Effector memory CD8-positive, alpha-beta T cell (primary cell): ENCODE measurements at places on chromosomes 13 and 19.
A peak's percentile ranks its signal among the peaks of the same experiment; 100 is the strongest.

DNA sequence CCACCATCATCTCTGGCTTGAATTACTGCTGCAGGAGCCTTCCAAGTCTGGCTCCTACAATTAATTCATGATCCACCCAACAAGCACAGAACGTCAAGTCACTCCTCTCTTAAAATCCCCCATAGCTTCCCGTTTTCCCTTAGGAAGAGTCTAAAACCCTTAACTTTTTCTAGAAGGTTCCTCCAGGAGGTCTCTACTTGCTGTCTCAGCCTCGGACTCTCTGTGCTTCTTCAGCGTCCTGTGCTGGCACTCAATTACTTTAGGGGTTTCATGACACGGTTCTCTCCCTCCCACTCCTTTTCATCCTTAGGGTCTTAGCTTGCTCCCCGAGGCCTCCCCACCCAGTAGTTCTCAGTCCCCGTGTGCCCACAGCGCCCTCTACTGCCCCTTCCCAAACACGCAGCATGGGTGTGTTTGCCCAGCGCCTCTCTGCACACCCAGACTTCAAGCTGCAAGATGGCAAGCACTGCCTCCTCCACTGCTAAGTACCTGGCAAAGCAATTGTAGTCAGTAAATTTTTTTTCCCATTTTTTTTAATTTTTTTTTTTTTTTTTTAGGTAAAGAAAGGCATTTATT, 25.8 kb upstream of the MAP3K10 start:
- no peaks in the 10 kb centered on the region for H3K27me3 ChIP-seq
- no peak overlapping the region for H3K4me3 ChIP-seq
- peaks cover 18% of the 10 kb centered on the region for H3K4me1 ChIP-seq
- H3K36me3 ChIP-seq, result peaks cover 17% of the 10 kb centered on the region

GRCh38 chr13:28753208-28753892, 34.6 kb upstream of the SLC46A3 start:
- no peak overlapping the region for H3K4me3 ChIP-seq
- peak overlapping the region; percentile 80 for H3K27ac ChIP-seq
- H3K27me3 ChIP-seq, result peaks cover 10% of the 10 kb centered on the region
- no peaks in the 10 kb centered on the region for H3K36me3 ChIP-seq

- H3K4me3 ChIP-seq, result no peak overlapping the region
- no peak overlapping the region for H3K27ac ChIP-seq
- no peaks in the 10 kb centered on the region for H3K36me3 ChIP-seq
- peaks cover 2% of the 10 kb centered on the region for H3K4me1 ChIP-seq
Measured at GRCh38 chr13:44583137-44583536, 7.0 kb upstream of the TSC22D1 start.

- no peaks in the 10 kb centered on the region for H3K4me1 ChIP-seq
- H3K4me3 ChIP-seq, result no peak overlapping the region
- no peaks in the 10 kb centered on the region for H3K27me3 ChIP-seq
- no peak for DNase-seq
Measured at GRCh38 chr13:80276371-80277289, 64.3 kb downstream of the SPRY2 start.

DNA sequence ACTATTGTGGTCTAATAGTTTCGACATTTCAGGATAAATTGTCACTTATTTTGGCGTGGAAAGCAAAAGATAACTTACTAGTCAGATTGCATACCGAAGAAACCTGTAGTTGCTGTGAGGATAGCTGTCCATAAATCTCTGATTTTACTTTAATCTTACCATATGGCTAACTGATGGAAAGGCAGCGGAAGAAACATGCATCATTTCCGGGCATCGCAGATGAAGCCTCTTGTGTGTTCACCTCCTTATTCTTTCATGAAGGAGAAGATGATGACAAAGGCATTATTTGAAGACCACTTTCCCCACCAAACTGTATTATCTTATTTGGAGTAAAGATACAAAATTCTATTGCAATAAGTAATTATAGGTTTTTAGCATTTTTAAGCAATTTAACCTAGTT, 763.6 kb upstream of the SLITRK6 start:
- H3K27ac ChIP-seq, result no peak overlapping the region
- no peak for DNase-seq
- no peaks in the 10 kb centered on the region for H3K4me1 ChIP-seq
- no peaks in the 10 kb centered on the region for H3K27me3 ChIP-seq
- no peaks in the 10 kb centered on the region for H3K36me3 ChIP-seq
- H3K4me3 ChIP-seq, result no peak overlapping the region

GRCh38 chr13:85662186-85662585, 137.0 kb downstream of the SLITRK6 start:
- no peaks in the 10 kb centered on the region for H3K27me3 ChIP-seq
- H3K27ac ChIP-seq, result no peak overlapping the region
- H3K4me3 ChIP-seq, result no peak overlapping the region
- no peaks in the 10 kb centered on the region for H3K36me3 ChIP-seq
- no peaks in the 10 kb centered on the region for H3K4me1 ChIP-seq
- no peak for DNase-seq

DNA sequence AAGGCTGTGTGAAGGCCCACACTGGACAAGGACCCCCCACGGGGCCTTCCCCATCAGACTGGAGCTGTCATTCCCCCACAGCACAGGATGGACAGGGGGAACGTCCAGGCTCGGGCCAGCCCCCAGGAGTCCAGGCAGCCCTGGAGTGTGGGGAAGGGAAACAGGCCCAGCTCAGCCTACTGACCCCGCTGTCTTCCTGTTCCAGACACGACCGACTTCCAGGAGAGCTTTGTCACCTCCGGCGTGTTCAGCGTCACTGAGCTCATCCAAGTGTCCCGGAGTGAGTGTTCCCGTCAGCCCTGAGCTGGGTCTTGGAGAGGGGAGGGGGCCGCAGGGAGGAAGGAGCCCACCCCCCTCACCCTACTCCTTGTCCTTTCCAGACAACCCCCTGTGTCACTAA, 47.0 kb downstream of the SMIM24 start:
- H3K4me3 ChIP-seq, result no peak overlapping the region
- peaks cover 15% of the 10 kb centered on the region for H3K4me1 ChIP-seq

- H3K4me3 ChIP-seq, result no peak overlapping the region
- no peak overlapping the region for H3K27ac ChIP-seq
- H3K4me1 ChIP-seq, result no peaks in the 10 kb centered on the region
Measured at GRCh38 chr13:108769213-108770070, 140.0 kb downstream of the MYO16 start.

- H3K27me3 ChIP-seq, result no peaks in the 10 kb centered on the region
- no peak for DNase-seq
- peaks cover 53% of the 10 kb centered on the region for H3K36me3 ChIP-seq
- H3K4me1 ChIP-seq, result no peaks in the 10 kb centered on the region
- H3K27ac ChIP-seq, result no peak overlapping the region
Measured at GRCh38 chr13:77213644-77214043, 113.2 kb downstream of the MYCBP2 start.

- H3K4me1 ChIP-seq, result no peaks in the 10 kb centered on the region
- H3K27me3 ChIP-seq, result peaks cover 5% of the 10 kb centered on the region
- no peak for DNase-seq
- H3K4me3 ChIP-seq, result no peak overlapping the region
Measured at GRCh38 chr19:28075229-28075628, 1137.7 kb downstream of the UQCRFS1 start.

DNA sequence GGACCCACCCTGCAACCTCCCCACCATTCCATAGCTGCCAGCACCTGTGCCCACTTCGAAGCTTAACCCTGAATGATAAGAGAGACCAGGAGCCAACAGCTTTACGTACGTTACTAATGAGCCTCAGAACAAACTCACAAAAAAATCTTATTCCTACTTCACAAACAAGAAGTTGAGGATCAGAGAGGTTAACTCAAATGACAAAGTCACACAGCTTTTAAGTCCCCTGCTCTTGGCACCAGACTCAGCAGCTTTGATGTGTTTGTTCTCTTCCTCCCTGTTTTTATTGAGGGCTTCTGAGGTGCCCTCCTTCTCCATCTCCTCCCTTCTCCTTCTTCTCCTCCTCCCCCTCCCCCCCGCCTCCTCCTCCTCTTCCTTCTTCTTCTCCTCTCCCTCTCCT, 115.4 kb downstream of the ZDHHC20 start:
- H3K27me3 ChIP-seq, result no peaks in the 10 kb centered on the region
- H3K36me3 ChIP-seq, result peaks cover 10% of the 10 kb centered on the region
- DNase-seq, result no peak
- peak overlapping the region; percentile 77 for H3K4me3 ChIP-seq
- H3K27ac ChIP-seq, result peak overlapping the region; percentile 95
- H3K4me1 ChIP-seq, result peaks cover 18% of the 10 kb centered on the region

GRCh38 chr19:12000152-12000981, 35.1 kb downstream of the ZNF433 start:
- no peak for DNase-seq
- peaks cover 15% of the 10 kb centered on the region for H3K4me1 ChIP-seq
- peaks cover 42% of the 10 kb centered on the region for H3K36me3 ChIP-seq
- no peak overlapping the region for H3K4me3 ChIP-seq
- no peaks in the 10 kb centered on the region for H3K27me3 ChIP-seq

GRCh38 chr19:1400281-1401137, 833 bp downstream of the GAMT start:
- no peak overlapping the region for H3K27ac ChIP-seq
- H3K4me3 ChIP-seq, result peak overlapping the region; percentile 66
- H3K4me1 ChIP-seq, result no peaks in the 10 kb centered on the region
- peaks cover 6% of the 10 kb centered on the region for H3K27me3 ChIP-seq
- no peak for DNase-seq

GRCh38 chr13:30319655-30320054, 12.3 kb upstream of the KATNAL1 start:
- H3K4me1 ChIP-seq, result peaks cover 9% of the 10 kb centered on the region
- no peaks in the 10 kb centered on the region for H3K27me3 ChIP-seq
- H3K36me3 ChIP-seq, result peaks cover 8% of the 10 kb centered on the region
- H3K4me3 ChIP-seq, result no peak overlapping the region
- no peak for DNase-seq
- H3K27ac ChIP-seq, result no peak overlapping the region

DNA sequence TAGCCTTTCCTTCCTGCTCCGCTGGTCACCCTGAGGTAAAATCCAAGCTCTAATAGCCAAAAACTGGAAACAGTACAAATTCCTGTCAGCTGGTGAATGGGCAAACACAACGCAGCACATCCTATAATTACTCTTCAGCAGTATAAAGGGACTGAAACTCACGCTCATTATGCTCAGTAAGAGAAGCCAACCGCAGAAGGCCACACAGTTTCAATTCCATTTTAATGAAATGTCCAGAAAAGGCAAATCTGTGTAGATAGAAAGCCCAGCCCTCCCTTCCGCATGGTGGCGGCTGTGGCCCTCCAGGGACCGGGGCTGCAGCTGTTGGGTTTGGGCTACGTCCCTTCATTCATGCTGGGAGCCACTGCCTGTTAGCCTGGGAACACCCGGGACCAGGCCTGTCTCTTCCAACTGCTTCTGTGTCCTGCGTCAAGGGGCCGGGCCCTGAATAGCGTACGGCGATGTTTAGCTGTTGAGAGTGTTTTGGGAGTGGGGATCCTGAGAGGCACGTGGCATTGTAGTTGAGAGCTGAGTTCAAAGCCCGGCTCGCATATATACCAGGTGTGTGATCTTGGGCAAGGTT, 23.5 kb downstream of the NKPD1 start:
- H3K4me1 ChIP-seq, result peaks cover 5% of the 10 kb centered on the region
- no peaks in the 10 kb centered on the region for H3K27me3 ChIP-seq
- H3K27ac ChIP-seq, result no peak overlapping the region
- H3K36me3 ChIP-seq, result peaks cover 9% of the 10 kb centered on the region
- no peak overlapping the region for H3K4me3 ChIP-seq

GRCh38 chr13:100564444-100565223, 24.0 kb downstream of the GGACT start:
- DNase-seq, result no peak
- no peaks in the 10 kb centered on the region for H3K36me3 ChIP-seq
- peaks cover 20% of the 10 kb centered on the region for H3K4me1 ChIP-seq
- no peak overlapping the region for H3K27ac ChIP-seq
